ENCODE measurements at places on chromosomes 6 and 20. TPM values are rescaled to one million over a fixed set of nuclear protein-coding genes. Genes with fewer than 3 reads are reported as not detected.

TMC2 gene
- polyA plus RNA-seq: not detected

RSPH9 gene
- 0.96 TPM for polyA plus RNA-seq

GDAP1L1 gene
- not detected for polyA plus RNA-seq

HNF4A gene
- polyA plus RNA-seq: not detected

FOXF2 gene
- polyA plus RNA-seq: not detected

RAMACL gene
- not detected for polyA plus RNA-seq

RREB1 gene
- polyA plus RNA-seq: 10.0 TPM

FRS3 gene
- polyA plus RNA-seq: 1.9 TPM
